ENCODE measurements at places on chromosomes 2 and 18. TPM values are rescaled to one million over a fixed set of nuclear protein-coding genes. Genes with fewer than 3 reads are reported as not detected.

Gene MATN3
- total RNA-seq: not detected

Gene CRYGC
- not detected for total RNA-seq

Gene KLHL29
- total RNA-seq: 1.2 TPM

Gene GCKR
- total RNA-seq: not detected

Gene UPP2
- not detected for total RNA-seq

Gene ACMSD
- not detected for total RNA-seq

DNA sequence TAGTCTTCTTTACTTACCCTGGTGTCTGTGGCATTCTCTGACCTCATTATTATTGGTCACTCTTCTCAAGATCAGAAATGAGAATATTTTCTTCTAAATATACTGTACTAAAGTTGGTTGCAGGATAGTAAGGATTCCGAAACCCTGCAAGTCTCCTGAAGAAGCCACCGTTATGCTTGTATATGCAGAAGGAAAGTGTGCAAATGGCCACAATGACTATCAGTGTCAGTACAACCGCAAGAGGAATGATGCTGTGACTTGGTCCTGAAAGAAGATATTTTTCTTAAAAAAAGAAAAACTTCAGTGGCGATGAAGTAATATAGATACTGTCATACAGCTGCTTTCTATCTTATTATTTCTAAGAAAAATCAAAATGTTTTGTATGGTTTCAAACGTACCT is 120.7 kb downstream of the PLA2R1 start:
- H3K27ac ChIP-seq: no peak overlapping the region
- no peak for DNase-seq
- H3K36me3 ChIP-seq: no peaks in the 10 kb centered on the region
- no peak overlapping the region for H3K4me3 ChIP-seq
- H3K27me3 ChIP-seq: no peaks in the 10 kb centered on the region

- peaks cover 13% of the 10 kb centered on the region for H3K36me3 ChIP-seq
- no peak overlapping the region for H3K27ac ChIP-seq
- H3K4me3 ChIP-seq: no peak overlapping the region
- DNase-seq: no peak
- no peaks in the 10 kb centered on the region for H3K27me3 ChIP-seq
Observed at GRCh38 chr2:43368483-43369385, 142.3 kb upstream of the ZFP36L2 start.

- H3K27me3 ChIP-seq: peaks cover 4% of the 10 kb centered on the region
- H3K4me3 ChIP-seq: peak overlapping the region; percentile 93
- peaks cover 75% of the 10 kb centered on the region for H3K36me3 ChIP-seq
- peak overlapping the region; percentile 97 for H3K27ac ChIP-seq
- peaks cover 32% of the 10 kb centered on the region for H3K4me1 ChIP-seq
Observed at GRCh38 chr2:157441072-157441454, 2.8 kb downstream of the CYTIP start.

DNA sequence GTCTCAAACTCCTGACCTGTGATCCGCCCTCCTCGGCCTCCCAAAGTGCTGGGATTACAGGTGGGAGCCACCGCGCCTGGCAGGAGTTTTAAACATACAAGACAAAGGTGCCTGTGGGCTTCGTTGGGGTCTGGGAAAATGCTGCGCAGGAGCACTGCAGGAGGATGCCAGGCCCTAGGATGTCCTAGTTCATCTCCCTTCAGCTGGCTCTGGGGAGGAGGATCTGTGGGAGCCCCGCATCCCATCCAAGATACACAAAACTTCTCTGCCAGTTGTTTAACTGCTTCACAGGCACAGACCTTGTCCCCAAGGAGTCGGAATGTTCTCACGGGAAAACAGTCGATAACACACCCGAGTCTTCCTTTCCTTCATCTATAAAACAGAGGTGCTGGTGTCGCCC is 89.1 kb downstream of the POLR1A start:
- no peak for DNase-seq
- peaks cover 3% of the 10 kb centered on the region for H3K36me3 ChIP-seq
- H3K4me3 ChIP-seq: no peak overlapping the region
- peaks cover 4% of the 10 kb centered on the region for H3K4me1 ChIP-seq
- no peaks in the 10 kb centered on the region for H3K27me3 ChIP-seq

- no peak overlapping the region for H3K4me3 ChIP-seq
- DNase-seq: no peak
- H3K27me3 ChIP-seq: no peaks in the 10 kb centered on the region
- H3K4me1 ChIP-seq: no peaks in the 10 kb centered on the region
- no peak overlapping the region for H3K27ac ChIP-seq
- H3K36me3 ChIP-seq: no peaks in the 10 kb centered on the region
Observed at GRCh38 chr18:6203791-6204190, 210.9 kb downstream of the L3MBTL4 start.

- no peak for DNase-seq
- peaks cover 78% of the 10 kb centered on the region for H3K4me1 ChIP-seq
- no peaks in the 10 kb centered on the region for H3K27me3 ChIP-seq
- H3K36me3 ChIP-seq: peaks cover 16% of the 10 kb centered on the region
Observed at GRCh38 chr18:13611601-13612195, 114.7 kb downstream of the FAM210A start.

- H3K36me3 ChIP-seq: no peaks in the 10 kb centered on the region
- peaks cover 44% of the 10 kb centered on the region for H3K27me3 ChIP-seq
- H3K4me1 ChIP-seq: peaks cover 8% of the 10 kb centered on the region
- DNase-seq: no peak
- H3K4me3 ChIP-seq: no peak overlapping the region
Observed at GRCh38 chr2:158966312-158966711, 2.1 kb upstream of the TANC1 start.

GRCh38 chr2:54680397-54681041 is 42.9 kb upstream of the EML6 start:
- peaks cover 44% of the 10 kb centered on the region for H3K27me3 ChIP-seq
- DNase-seq: peak; percentile 46
- peak overlapping the region; percentile 44 for H3K27ac ChIP-seq
- peaks cover 17% of the 10 kb centered on the region for H3K4me1 ChIP-seq
- H3K36me3 ChIP-seq: no peaks in the 10 kb centered on the region
- H3K4me3 ChIP-seq: peak overlapping the region; percentile 60

DNA sequence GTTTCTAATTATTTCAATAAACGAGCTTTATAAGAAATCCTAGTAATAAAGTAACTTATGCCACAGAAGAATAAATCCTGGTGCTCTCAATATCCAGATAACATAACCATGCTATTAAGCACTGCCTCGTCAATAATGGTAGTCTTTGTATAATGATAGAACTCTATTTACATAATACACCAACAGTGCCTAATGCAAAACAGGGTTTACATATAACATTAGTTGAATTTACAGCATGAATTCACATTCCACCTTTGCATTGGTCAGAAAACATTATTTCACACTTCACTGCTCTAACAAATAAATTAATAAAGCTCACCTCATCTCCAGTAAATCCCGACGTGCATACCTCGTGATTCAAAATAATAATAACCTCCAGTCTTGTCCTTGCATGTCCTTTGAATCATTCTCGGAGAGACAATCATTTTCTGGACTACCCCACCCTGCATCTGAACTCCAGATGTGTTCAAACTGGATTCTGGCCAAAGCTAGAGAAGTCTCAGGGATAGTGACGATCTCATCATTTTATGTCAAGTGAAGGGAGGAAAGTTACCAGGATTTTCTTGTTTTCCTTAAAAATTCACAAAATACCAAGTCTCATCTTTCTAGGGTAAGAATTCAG is 189.2 kb downstream of the NCKAP5 start:
- no peaks in the 10 kb centered on the region for H3K36me3 ChIP-seq
- H3K4me3 ChIP-seq: no peak overlapping the region
- DNase-seq: no peak
- peaks cover 3% of the 10 kb centered on the region for H3K27me3 ChIP-seq

GRCh38 chr2:169106563-169107545 is 37.5 kb downstream of the DHRS9 start:
- no peaks in the 10 kb centered on the region for H3K36me3 ChIP-seq
- no peak overlapping the region for H3K27ac ChIP-seq
- peaks cover 42% of the 10 kb centered on the region for H3K4me1 ChIP-seq
- H3K4me3 ChIP-seq: no peak overlapping the region

- no peaks in the 10 kb centered on the region for H3K36me3 ChIP-seq
- no peak for DNase-seq
- H3K4me1 ChIP-seq: no peaks in the 10 kb centered on the region
- no peaks in the 10 kb centered on the region for H3K27me3 ChIP-seq
- no peak overlapping the region for H3K4me3 ChIP-seq
Observed at GRCh38 chr2:71933467-71934319, 214.0 kb downstream of the CYP26B1 start.

- peaks cover 15% of the 10 kb centered on the region for H3K27me3 ChIP-seq
- no peak for DNase-seq
- no peak overlapping the region for H3K4me3 ChIP-seq
- H3K36me3 ChIP-seq: no peaks in the 10 kb centered on the region
- H3K4me1 ChIP-seq: no peaks in the 10 kb centered on the region
Observed at GRCh38 chr2:240286596-240286995, 146.1 kb upstream of the OTOS start.

GRCh38 chr18:56517196-56517595 is 121.2 kb downstream of the TXNL1 start:
- no peak overlapping the region for H3K27ac ChIP-seq
- peaks cover 1% of the 10 kb centered on the region for H3K4me1 ChIP-seq
- DNase-seq: no peak

DNA sequence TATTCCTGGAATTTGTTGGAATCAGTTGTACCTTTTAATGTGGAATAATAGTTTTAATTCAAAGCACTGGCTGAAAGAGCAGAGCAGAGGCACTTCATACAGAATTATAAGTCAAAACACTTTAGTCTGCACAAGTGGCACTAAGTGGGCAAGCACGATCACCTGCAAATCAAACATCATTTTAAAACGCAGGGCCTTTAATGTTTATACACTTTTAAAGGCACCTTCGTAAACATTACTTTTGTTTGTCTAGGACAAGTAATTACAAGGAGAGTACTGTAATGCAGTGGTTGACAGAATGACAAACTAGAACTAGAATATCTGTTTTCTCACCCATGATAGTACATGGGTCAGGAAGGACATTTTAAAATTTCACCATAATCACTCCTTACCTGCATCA is 36.4 kb downstream of the LANCL1 start:
- no peak overlapping the region for H3K4me3 ChIP-seq
- peaks cover 5% of the 10 kb centered on the region for H3K4me1 ChIP-seq
- H3K27ac ChIP-seq: no peak overlapping the region
- H3K36me3 ChIP-seq: peaks cover 27% of the 10 kb centered on the region

GRCh38 chr2:10022966-10023662 is 20.2 kb upstream of the KLF11 start:
- H3K4me1 ChIP-seq: no peaks in the 10 kb centered on the region
- no peak overlapping the region for H3K4me3 ChIP-seq
- no peaks in the 10 kb centered on the region for H3K36me3 ChIP-seq
- DNase-seq: no peak
- H3K27ac ChIP-seq: no peak overlapping the region
- no peaks in the 10 kb centered on the region for H3K27me3 ChIP-seq

GRCh38 chr18:40708726-40709125 is 1246.3 kb upstream of the PIK3C3 start:
- H3K27ac ChIP-seq: no peak overlapping the region
- DNase-seq: no peak
- H3K27me3 ChIP-seq: no peaks in the 10 kb centered on the region
- H3K36me3 ChIP-seq: no peaks in the 10 kb centered on the region
- H3K4me3 ChIP-seq: no peak overlapping the region

DNA sequence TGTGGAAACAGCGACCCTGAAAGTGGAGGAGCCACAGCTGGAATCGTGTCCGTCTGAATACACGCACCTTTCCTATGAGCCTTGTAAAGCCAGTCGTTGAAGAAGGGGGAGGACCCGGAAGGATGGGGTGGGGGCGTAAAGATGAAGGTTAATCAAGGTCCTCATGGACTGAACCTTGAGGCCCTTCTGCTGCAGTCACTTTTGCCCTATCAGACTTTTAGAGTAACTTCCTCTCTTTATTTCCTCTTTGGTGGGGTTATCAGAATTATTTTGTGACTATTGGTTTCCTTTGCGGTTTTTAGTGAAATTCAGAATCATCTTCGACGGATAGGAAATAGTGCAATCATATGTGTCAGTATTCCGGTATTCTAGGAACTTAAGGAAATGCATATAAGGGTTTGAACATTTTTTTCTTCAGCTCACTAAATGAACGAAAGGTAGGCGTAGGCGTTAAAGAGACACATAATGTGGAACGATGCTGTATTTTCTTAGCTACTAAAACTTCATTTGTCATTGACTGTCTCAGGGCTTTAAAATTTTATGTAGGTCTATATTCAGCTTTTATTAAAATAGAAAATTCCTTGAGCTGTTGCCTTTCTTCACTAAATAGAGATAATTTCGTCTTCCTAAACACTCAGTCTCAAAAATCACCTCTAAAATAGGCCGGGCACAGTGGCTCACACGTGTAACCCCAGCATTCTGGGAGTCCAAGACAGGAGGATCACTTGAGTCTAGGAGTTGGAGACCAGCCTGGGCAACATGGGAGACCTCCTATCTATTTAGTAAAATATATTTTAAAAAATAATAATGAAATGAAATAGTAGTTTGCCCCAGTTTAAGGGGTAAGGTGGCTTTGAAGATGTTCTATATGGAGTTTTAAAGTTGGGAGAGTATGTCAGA is 1.4 kb upstream of the YES1 start:
- H3K27me3 ChIP-seq: no peaks in the 10 kb centered on the region
- H3K27ac ChIP-seq: peak overlapping the region; percentile 99
- peak overlapping the region; percentile 85 for H3K4me3 ChIP-seq
- peaks cover 18% of the 10 kb centered on the region for H3K36me3 ChIP-seq
- no peak for DNase-seq
- peaks cover 57% of the 10 kb centered on the region for H3K4me1 ChIP-seq

DNA sequence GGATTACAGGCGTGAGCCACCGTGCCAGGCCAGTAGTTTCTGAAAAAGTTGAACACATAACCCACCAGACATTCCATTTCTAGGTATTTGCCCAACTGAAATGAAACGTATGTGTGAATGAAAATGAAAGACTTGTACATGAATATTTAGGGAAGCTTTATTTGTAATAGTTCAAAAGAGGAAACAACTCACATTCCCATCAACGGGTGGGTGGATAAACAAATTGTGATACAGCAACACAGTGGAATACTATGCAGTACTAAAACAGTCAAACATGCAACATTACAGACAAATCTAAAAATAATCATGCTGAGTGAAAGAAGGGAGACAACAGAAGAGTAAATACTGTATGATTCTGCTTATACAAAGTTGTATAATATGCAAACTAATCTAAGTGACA is 46.8 kb downstream of the TMEM131 start:
- H3K36me3 ChIP-seq: peaks cover 16% of the 10 kb centered on the region
- no peak overlapping the region for H3K4me3 ChIP-seq
- H3K27ac ChIP-seq: no peak overlapping the region
- no peaks in the 10 kb centered on the region for H3K27me3 ChIP-seq
- no peak for DNase-seq
- H3K4me1 ChIP-seq: peaks cover 56% of the 10 kb centered on the region

DNA sequence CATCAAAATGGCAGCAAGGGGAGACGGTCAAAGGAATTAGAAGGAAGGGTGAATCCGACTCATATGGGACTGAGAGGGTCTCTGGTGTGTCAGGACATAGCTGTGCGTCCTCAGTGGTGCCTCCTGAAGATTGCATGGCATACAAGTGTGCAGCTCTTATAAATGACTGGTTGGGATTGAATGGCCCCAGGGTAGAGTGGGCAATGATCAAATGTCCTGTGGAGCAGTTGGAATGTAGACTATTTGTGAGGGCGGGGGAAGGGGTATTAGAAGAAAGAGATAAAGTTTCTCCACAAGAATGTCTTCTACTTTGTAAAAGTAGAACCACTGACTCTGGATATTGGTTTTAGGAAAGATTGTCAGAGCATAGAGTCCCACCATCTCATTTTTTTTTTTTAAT is 24.6 kb downstream of the CTLA4 start:
- peaks cover 2% of the 10 kb centered on the region for H3K27me3 ChIP-seq
- peak overlapping the region; percentile 85 for H3K27ac ChIP-seq
- H3K4me1 ChIP-seq: peaks cover 60% of the 10 kb centered on the region
- DNase-seq: no peak
